Omental fat pad (tissue), 4 donors: ENCODE measurements at places on chromosomes 3 and 15. TPM values are rescaled to one million over a fixed set of nuclear protein-coding genes. Genes with fewer than 3 reads are reported as not detected.

The SENP5 gene
- 31.3 TPM for total RNA-seq

The UBA3 gene
- total RNA-seq, result 78.8 TPM

The KLHL25 gene
- 25.8 TPM for total RNA-seq

The MKRN2OS gene
- not detected for total RNA-seq

The UBE2Q2 gene
- 49.2 TPM for total RNA-seq

The KCNMB3 gene
- 1.8 TPM for total RNA-seq

The SOX14 gene
- not detected for total RNA-seq

The LYZL4 gene
- total RNA-seq, result not detected

The ZBED2 gene
- not detected for total RNA-seq

The GOLGA6L7 gene
- not detected for total RNA-seq

The PLOD2 gene
- 180 TPM for total RNA-seq

The FSIP1 gene
- 0.37 TPM for total RNA-seq

The DAZL gene
- not detected for total RNA-seq

The GRK7 gene
- total RNA-seq, result 0.12 TPM

The C3orf20 gene
- total RNA-seq, result 0.12 TPM

The LXN gene
- total RNA-seq, result 48.2 TPM

The NRROS gene
- total RNA-seq, result 18.2 TPM

The SPINK8 gene
- total RNA-seq, result not detected

The TMEM43 gene
- 110 TPM for total RNA-seq

The NSUN3 gene
- 10.2 TPM for total RNA-seq

The MORC1 gene
- total RNA-seq, result not detected

The PAK6 gene
- total RNA-seq, result 1.5 TPM

The CLDN16 gene
- total RNA-seq, result not detected

The SLC12A1 gene
- total RNA-seq, result not detected

The ISLR2 gene
- total RNA-seq, result not detected

The IQGAP1 gene
- 318 TPM for total RNA-seq

The APOD gene
- 1,610 TPM for total RNA-seq

The TEX55 gene
- not detected for total RNA-seq

The CCDC54 gene
- not detected for total RNA-seq

The MEX3B gene
- 0.94 TPM for total RNA-seq

The SLC24A5 gene
- not detected for total RNA-seq

The CLDN18 gene
- total RNA-seq, result not detected

The ANKRD63 gene
- not detected for total RNA-seq

The SLC22A14 gene
- total RNA-seq, result 0.24 TPM

The ZDHHC19 gene
- total RNA-seq, result not detected

The PRSS50 gene
- 0.32 TPM for total RNA-seq

The GNAI2 gene
- total RNA-seq, result 232 TPM

The BUB1B gene
- 0.82 TPM for total RNA-seq

The INKA1 gene
- 0.84 TPM for total RNA-seq

The TJP1 gene
- 88.0 TPM for total RNA-seq

The GOLGA6L4 gene
- 2.1 TPM for total RNA-seq

The HRG gene
- total RNA-seq, result not detected

The CERS3 gene
- not detected for total RNA-seq

The TRPM1 gene
- total RNA-seq, result not detected

The CP gene
- total RNA-seq, result 13.8 TPM

The FOXP1 gene
- 73.9 TPM for total RNA-seq

The ARHGEF26 gene
- total RNA-seq, result 12.1 TPM

The RARRES1 gene
- total RNA-seq, result 691 TPM

The CHDH gene
- total RNA-seq, result 2.5 TPM

The MAPK6 gene
- 44.9 TPM for total RNA-seq

The LRRC2 gene
- 2.0 TPM for total RNA-seq

The FGD5 gene
- 18.8 TPM for total RNA-seq

The ATP13A3 gene
- total RNA-seq, result 322 TPM
